ENCODE measurements at places on chromosomes 5 and 9. TPM values are rescaled to one million over a fixed set of nuclear protein-coding genes. Genes with fewer than 3 reads are reported as not detected.

ANKRD20A1 gene
- total RNA-seq = 1.0 TPM

TNC gene
- 35.4 TPM for total RNA-seq

GRCh38 chr5:28296254-28297013 is 1258.0 kb upstream of the CDH9 start:
- DNase-seq = no peak
- no peaks in the 10 kb centered on the region for H3K27me3 ChIP-seq
- H3K4me3 ChIP-seq = no peak overlapping the region
- H3K36me3 ChIP-seq = no peaks in the 10 kb centered on the region

- no peaks in the 10 kb centered on the region for H3K4me1 ChIP-seq
- no peak overlapping the region for H3K27ac ChIP-seq
- H3K4me3 ChIP-seq = no peak overlapping the region
- H3K36me3 ChIP-seq = no peaks in the 10 kb centered on the region
These were observed 131.3 kb downstream of the DOCK2 start for GRCh38 chr5:169768416-169768815.

- H3K27me3 ChIP-seq = no peaks in the 10 kb centered on the region
- no peak overlapping the region for H3K27ac ChIP-seq
- no peaks in the 10 kb centered on the region for H3K36me3 ChIP-seq
- no peak overlapping the region for H3K4me3 ChIP-seq
- H3K4me1 ChIP-seq = no peaks in the 10 kb centered on the region
These were observed 13.6 kb upstream of the REEP5 start for GRCh38 chr5:112935675-112936074.

GRCh38 chr5:102767862-102768261 is 12.8 kb downstream of the PAM start:
- H3K4me3 ChIP-seq = no peak overlapping the region
- H3K27me3 ChIP-seq = no peaks in the 10 kb centered on the region
- H3K27ac ChIP-seq = no peak overlapping the region
- no peak for DNase-seq
- H3K4me1 ChIP-seq = peaks cover 3% of the 10 kb centered on the region

- H3K27ac ChIP-seq = peak overlapping the region; percentile 53
- DNase-seq = peak; percentile 63
- H3K4me3 ChIP-seq = no peak overlapping the region
- no peaks in the 10 kb centered on the region for H3K27me3 ChIP-seq
- H3K4me1 ChIP-seq = peaks cover 8% of the 10 kb centered on the region
These were observed 248.6 kb upstream of the KLF4 start for GRCh38 chr9:107737987-107738743.

All from prostate gland (tissue), 2 donors.